ENCODE measurements at places on chromosomes 1 and 21.

DNA sequence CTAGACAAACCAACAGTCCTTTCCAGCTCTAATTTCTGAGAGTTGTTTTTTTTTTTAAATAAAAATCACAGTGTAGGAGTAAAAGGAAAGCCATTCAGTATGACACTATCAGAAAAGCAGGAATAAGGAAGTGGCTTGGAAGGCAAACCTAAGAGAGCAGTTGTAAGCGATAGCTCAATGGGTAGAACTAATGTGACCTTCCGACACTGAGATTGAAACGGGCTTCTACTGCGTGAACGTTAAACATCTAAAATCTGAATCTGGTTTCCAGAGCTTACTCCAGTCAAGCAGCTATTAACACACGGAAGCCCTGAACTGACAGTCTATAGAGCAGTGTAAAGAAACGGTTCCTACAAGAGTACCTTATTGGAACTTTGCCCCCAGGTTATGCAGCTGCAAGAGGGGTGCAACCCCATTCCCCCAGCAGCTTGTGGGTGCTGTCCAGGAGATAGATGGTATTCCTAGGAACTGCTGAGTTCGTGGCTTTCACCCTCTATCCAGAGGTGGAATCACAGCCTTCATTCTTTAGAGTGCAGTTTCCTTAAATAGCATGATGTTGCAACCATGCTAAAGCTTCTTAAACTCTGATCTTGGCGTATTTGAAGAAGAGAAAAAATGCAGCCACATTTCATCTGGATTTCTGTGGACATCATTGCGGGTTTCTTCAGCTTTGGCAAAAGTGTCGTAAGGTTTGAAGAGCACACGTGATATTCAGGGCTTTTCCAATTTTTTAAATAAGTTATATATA lies 3.3 kb upstream of the IRF2BP2 start:
- DNase-seq: no peak

DNA sequence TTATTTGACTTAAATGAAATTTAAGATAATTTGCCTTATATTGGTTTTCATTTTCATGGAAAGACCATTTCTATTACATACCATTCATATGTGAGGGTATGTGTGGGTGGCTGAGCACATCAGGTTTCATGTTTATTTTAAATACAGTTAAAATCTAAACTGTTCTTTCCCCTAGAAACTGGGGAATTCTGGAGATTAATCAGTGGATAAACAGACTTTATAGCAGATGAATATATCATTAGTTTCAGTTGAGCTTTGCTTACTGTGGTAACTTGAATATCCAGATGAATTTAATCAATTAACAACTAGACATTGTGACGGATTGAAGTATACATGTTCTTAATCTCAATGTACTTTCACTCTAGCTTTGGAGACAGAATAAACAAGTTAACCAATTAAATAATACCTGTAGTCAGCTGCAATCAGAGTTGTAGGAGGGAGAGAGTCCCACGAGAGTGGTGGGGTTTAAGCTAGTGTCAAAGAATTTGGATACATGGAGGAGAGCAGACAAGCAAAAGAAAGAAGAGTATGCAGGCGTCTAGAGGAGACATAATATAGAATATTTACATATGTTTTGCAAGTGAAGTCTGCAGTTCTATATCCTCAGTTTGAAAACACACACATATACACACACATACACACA lies 97.6 kb downstream of the PDE4B start:
- DNase-seq: no peak

- no peak for DNase-seq
Measured at GRCh38 chr1:39360731-39361130, 130.7 kb upstream of the BMP8A start.

DNA sequence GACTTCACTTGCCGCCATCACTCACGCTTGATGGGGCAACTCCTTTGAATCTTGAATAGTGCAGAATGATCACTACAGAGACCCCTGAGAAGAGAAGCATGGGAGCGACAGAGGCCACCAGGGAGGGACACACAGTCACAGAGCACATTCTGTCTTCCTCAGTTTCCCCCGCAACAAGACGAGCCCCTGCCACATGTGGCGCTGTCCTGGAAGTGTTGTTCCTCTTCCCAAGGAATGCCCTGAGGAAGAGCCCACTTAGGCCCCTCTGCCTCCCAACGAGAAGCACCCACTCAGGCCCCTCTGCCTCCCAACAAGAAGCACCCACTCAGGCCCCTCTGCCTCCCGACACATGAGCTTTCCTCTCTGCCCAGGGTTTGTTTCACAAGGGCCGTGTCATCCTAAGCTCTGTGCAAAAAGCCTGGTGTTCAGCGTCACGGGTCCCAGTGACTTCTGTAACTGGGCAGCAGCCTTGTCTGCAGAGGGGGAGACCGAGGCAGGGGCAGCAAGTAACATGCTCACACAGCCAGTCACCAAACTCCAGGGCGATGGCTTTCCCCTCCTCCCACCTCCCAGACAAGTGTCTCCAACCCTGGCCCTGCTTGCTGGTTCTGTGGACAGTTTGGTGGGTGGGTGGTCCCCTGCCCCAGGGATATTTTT lies 19.8 kb downstream of the SLC37A1 start:
- no peak for DNase-seq

DNA sequence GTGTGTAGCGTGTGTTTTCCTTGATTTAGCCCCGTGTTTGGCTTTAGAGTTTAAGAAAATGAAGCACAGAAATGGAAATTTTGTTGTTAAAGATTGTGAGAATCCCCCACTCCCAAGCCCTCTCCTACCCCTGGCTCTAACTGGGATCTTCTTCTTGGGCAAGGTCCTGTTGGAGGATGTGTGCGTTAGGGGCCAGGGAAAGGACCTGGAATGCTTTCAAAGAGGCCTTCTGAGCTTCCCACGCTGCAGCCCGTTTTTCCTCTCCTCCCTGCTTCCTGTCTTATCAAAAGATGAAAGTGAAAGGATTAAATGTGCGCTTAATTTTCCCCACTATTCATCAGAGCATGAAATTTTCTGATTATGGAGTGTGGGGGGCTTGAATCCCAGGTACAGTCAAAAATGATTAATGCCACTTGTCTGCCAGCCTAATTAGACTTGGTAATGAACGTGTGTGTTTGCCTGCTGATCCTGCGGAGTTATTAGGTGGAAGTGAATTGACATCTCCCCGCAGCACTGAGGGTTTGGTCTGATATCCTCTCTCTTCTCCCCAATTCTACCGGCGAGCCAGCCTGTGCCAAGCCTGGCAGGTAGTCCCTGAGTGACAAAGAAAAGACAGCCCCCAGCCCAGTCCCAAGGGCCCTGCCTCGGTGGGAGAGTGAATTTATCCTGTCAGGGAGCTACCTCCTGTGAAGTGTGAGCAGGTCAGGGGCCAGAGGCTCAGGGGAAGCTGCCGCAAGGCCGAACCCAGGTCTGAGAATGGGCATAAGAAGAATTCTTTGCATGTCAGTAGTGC lies 4.9 kb downstream of the RASSF5 start:
- no peak for DNase-seq

DNA sequence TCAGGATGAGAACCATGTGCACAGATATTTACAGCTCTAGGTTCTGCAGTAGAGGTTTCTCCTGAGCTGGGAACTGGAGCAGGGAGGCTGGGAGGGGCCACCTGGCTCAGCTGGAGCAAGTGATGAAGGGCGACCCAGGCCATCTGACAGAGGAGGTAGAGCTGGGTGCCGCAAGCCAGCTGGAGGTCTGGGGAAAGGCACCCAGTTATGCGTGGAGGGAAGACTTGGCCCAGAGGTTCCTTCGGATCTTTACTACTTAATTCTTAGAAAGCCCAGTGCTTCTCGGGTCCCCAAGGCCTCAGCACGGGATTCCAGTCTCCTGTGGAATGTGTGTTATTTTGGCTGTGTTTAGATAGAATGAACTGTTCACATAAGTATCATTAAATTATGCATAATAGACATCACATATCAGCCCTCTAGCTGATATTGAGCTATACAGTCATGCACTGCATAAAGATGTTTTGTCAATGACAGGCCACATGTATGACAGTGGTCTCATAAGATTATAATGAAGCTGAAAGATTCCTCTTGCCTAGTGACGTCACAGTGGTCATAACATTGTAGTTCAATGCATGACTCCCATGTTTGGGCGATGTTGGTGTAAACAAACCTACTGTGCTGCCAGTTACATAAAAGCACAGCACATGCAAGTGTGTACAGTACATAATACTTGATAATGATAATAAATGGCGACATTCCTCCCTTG lies 245.1 kb downstream of the RHOU start:
- DNase-seq: no peak

DNA sequence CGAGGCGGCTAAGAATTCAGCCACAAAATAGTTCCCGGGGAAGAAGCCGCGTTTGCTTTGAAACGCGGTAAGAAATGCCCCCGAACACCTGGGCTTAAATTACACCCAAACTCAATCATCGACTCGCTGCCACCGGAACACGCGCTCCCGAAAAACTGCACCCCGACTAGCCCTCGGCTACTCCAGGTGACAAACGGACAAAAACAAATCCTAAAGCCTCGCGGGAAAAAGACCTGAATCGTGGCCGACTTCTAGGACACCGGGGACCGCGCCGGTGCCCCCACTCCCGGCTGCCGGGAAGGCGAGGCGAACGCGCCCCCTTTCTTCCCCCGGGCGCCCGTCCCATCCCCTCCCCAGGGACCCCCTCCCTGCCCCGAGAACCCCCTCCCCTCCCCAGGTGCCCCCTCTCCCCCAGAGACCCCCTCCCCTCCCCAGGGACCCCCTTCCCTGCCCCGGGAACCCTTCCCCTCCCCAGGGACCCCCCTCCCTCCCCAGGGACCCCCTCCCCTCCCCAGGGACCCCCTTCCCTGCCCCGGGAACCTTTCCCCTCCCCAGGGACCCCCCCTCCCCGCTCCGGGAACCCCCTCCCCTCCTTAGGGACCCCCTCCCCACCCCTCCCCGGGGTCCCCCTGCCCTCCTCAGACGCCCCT lies 628 bp downstream of the C1orf159 start:
- no peak for DNase-seq

DNA sequence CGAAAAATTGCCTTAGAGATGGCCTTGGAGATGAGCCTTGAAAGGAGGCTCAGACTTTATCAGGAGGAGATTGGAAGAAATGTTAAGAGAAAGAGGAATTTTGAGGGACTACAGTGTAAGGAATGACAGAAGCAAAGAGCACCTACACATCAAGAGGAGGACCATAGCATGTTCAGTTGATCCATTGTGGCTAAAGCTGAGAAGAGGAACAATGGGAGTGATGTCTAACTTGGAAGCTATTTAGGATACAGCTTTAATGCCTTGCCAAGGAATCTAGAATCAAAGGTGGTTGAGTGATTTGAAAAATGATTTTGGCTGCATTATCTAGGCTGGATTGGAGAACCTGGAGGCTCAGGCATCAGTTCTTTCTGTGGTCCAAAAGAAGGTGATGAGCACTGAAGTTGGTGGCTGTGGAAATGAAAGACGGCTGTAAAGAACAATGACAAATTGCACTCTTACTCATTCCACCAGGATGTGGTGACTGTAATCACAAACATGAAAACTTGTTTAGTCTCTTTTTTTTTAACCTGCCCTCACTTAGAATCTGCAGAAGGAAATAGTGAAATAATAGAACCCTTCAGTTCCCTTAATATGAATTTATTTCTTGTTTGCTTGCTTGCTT lies 11.3 kb downstream of the FAM20B start:
- DNase-seq: no peak

DNA sequence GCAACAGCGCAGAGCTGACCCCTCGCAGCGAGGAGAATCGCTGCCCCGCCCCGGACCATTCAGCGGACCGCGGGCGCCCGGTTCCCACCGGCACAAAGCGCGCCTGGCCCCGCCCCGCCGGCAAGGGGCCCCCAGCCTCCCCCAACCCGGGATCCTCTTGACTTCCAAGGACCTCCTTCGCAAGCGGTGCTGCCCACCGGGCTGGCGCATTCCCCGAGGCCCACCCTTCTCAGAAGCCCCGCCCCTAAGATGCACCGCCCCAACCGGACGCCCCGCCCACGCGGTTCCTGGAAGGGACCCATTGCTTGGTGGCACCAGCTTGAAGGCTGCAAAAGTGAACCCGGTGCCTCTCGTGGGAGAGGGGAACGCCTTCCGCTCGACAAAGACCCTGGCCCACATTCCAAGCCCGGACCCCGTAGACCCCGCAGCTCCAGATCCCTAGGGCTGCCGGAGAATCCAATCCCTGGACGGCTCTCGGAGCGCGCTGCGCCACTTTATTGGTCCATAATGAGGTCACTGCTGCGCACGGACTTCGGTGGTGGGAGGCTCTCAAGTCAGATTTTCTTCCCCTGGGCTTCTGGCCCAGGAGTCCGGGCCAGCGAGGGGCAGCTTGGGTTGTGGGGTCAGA lies 2.0 kb downstream of the HES3 start:
- DNase-seq: no peak

DNA sequence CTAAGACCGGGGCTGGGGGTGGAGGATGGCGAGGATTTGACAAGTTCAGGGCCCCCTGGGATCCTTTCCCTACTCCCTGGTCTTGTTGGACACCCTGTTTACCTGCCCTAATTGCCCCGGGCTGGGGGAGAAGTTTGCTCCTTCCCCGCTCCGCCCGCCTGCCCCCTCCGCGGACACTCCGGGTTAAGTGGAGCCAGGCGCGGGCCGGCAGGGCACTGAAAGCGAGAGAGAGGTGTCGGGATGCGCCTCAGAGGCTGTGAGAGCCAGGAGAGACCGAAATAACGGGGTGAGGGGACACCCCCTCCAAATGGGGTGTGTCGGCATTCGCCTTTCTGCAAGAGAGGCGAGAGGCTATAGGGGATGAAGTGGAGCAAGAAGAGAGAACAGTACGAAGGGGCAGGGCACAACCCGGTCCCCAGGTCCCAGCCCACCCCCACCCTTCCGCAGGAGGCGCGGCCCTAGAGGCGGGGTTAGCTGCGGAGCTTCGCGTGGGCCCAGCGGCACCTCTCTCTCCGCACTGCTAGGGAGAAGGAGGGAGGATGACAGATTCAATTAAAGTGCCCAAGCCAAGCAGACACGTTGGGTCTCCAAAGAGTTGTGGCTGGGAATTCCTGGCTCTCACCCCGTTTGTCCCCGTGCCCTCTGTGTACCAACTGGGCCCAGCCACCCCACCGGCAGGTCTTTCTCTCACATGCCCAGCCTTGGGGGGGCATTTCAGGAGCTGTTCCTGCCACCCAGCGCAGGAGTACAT lies 3.8 kb downstream of the EFNA3 start:
- no peak for DNase-seq

DNA sequence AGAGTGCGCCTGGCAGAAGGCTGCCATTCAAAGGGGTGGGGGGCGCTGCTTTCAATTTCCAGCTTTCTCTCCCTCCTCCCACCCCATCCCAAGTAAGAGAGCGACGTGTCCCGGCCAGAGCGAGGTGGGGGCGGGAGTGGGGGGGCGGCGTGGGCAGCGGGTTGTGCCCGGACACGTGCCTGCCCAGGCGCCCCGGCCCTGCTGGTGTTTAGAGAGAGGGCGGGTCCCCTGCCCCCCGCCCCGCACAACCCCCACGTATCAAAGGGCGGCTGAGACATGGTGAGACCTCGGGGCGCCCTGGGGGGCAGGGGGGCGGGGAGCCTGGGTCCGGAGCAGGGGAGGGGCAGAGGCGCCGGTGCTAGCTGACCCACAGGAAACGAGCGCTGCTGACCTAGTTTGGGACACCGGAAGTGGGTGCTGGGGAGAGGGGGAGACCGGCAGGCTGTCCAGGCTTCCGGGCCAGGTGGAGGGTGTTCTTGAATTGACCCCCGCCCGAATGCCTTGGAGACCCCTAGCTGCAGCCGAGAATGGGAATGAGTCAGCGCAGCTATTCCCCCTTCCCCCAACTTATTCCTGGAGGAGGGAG lies 1.3 kb downstream of the ZBTB7B start:
- DNase-seq: no peak
